ENCODE measurements at places on chromosomes 16 and 17. TPM values are rescaled to one million over a fixed set of nuclear protein-coding genes. Genes with fewer than 3 reads are reported as not detected.
A peak's percentile ranks its signal among the peaks of the same experiment; 100 is the strongest.

The RNU2-1 gene
- 2,804 TPM for total RNA-seq

The SLFN12L gene
- 0.50 TPM for total RNA-seq

The NSRP1 gene
- total RNA-seq = 19.1 TPM

The ADORA2B gene
- 4.0 TPM for total RNA-seq

The CLDN7 gene
- total RNA-seq = 2.2 TPM

The KRTAP4-1 gene
- not detected for total RNA-seq

- no peak for DNase-seq
Observed at GRCh38 chr16:17134586-17134985, 336.2 kb downstream of the XYLT1 start.

DNA sequence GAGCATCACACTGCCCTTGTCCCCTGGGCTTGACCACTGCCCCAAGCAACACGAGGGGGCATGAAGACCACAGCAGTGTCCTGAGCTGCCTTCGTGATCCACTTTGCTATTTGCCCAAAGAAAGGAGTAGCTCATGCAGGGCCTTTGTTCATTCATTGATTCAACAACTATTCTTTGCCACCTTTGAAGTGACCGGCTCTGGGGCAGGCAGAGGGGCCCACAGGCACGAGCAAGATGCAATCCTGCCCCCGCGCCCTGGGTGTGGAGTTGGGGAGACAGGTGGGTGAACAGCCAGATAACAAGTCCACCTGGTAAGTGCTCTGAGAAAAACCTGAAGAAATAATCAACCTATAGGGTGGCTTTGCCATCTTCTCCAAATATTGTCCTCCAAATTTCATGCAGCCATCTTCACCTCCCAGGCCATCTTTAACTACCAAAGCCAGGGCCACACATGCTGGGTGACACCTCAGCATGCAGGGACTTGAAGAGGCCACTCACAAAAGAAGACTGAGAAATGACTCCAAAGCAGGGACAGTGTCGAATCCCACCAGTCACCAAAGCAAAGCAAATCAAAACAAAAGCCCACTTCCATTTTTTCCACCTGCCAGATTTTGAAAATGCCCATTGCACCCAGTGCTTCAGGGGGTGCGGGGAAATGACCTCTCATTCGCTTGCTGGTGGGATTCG lies 18.2 kb upstream of the RBFOX3 start:
- DNase-seq = peak; percentile 13

DNA sequence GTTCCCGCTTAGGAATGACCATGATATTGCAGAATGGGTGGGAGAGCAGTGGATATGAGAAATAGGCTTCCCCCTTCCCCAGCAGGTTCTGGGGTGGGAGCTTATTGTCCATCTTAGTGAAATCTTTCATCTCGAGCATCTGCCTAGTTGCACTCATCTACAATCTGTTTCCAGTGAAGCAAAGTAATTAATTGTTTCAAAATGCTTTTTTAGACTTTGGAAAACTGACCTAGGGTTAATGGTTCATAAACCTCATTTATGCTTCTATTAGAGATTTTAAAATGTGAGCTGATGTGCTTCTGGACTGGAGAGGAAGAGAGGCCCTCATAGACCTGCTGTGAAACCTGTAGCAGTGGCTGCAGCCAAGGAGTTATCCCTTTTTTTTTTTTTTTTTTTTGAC lies 247.7 kb upstream of the XYLT1 start:
- no peak for DNase-seq

DNA sequence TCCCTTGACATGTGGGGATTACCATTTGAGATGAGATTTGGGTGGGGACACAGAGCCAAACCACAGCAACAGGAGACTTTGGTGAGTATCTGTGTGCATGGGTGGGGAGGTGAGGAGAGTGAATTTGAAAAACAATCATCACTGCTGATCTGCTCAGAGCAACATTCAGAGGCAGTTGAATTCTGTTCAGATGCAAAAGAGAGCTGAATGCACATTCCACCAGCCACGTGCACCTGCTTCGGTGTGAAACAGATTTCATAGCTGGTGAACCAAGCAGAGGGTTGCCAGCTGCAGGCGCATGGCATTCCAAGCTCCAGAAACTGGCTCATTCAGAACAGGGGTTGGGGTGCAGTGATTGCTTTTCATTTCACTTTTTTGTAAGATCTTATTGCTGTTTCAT lies 233.1 kb upstream of the FOXF1 start:
- no peak for DNase-seq

GRCh38 chr17:40535438-40535837 lies 29.8 kb downstream of the CCR7 start:
- DNase-seq = no peak

DNA sequence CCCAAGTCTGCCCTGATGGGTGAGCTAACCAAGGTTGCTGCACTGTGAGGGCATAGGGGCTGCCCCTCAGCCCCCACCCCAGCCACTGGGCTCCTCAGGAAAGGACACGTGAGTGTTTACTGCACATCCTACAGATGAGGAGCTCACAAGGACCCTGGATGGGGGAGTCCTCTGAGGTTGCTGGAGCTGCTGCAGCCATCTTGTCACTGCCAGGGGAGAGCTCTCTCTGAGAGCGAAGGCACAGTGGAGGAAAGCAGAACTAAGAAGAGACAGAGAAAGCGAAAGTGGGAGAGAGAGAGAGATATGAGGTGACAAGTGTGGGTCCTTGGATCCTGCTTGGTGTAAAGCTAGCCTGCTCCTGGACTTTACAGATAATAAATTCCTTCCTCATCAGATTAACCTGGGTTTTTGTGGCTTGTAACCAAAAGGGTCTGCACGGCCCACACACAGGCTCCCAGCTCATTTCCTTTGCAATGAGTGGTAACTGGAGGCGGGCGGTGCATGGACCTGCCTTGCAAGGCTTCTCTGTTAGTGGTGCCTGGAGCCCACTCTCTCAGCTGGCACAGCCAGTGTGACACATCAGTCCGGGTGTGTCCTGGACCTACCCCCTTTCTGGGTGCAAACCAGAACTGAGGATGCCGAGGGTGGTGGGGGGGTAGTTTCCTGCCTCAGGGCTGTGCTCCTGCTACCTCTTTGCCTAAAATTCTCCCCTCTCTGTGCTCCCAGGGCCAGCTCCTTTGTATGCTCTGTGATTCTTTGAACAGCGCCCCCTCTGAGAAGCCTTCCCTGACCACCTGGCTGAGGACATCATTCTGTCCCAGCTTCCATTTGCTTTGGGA lies 14.2 kb downstream of the SNX20 start:
- no peak for DNase-seq

DNA sequence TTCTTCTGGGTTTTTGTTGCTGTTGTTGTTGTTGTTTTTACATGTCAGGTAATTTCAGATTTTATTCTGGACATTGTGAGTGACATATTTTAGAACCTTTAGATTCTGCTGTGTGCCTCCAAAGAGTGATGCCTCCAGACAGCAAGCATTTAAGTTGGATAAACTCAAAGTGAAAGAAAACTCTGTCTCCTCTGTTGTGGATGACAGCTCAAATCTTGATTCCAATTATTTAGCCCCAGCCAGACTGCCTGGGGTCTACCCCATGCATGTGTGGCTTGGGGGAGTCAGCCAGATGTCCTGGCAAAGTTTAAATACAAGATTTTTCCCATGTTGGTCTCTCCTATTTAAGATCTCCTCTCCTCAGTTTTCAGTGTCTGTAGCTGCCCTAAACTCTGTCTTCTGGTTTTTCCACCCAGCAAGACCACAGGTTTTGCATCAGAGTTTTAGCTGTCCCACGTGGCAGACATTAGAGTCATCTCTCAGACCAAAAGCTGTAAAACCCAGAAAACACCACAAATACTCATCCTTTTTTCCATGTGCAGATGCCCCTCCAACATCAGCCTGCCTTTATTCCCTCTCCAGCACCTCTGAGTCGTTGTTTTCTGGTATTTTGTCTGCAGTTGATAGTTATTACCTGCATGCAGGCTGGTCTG lies 19.4 kb upstream of the ZNF469 start:
- no peak for DNase-seq

- DNase-seq = peak; percentile 94
Observed at GRCh38 chr17:42518046-42518754, 17.8 kb upstream of the NAGLU start.

GRCh38 chr17:64180089-64181073 lies 50.4 kb upstream of the ERN1 start:
- peak; percentile 46 for DNase-seq

GRCh38 chr17:80498242-80498919 lies 22.0 kb upstream of the NPTX1 start:
- DNase-seq = no peak

GRCh38 chr17:69501591-69502468 lies 87.3 kb downstream of the MAP2K6 start:
- DNase-seq = no peak

DNA sequence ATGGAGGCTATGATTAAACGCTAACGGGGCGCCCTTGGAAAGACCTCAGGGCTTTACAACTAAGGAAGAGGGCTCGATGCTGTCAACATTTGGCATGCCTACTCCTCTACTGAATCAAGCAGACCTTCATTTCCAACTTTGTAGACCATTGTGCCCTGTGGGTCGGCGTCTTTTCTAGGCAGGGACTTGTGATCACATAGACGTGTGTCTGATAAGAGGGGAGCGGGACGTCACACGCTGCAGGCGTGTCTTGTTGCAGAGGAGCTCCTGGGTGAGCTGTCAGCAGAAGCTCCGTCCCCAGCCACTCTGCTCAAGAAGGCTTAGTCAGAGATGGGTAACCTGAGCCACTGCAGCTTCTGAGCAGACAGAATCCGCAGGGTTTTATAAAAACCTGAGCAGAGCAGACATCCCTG lies 2.8 kb downstream of the MAPK8IP3 start:
- DNase-seq = peak; percentile 97

DNA sequence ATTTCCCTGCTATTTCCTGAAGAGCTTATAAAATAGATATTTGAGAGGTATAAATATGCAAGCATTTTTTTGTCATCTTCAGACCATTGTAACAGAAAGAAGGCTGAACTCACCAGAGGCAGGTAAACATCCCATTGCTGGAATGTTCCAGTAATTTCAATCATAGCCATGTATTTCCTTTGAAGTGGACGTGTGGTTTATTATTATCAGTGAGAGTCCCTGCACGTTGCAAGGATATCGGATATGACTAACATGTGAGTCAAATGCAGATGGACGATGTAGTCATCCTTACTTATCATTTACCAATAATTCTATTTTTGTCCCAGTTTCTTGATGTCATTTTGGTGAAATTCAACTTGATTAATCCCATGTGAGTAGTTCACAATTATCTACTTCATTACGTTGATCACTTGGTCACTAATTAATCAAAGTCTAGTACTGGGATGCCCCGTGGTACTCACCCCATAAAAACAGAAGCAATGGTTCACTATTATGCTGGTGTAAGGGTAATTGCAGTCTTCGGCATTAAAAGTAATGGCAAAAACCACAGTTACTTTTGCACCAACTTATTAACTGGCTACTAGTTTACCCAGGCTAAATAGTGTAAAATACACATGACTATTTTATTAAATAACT lies 89.5 kb downstream of the VAT1L start:
- peak; percentile 26 for DNase-seq

- no peak for DNase-seq
Observed at GRCh38 chr16:57278494-57278893, 6.0 kb downstream of the PLLP start.

DNA sequence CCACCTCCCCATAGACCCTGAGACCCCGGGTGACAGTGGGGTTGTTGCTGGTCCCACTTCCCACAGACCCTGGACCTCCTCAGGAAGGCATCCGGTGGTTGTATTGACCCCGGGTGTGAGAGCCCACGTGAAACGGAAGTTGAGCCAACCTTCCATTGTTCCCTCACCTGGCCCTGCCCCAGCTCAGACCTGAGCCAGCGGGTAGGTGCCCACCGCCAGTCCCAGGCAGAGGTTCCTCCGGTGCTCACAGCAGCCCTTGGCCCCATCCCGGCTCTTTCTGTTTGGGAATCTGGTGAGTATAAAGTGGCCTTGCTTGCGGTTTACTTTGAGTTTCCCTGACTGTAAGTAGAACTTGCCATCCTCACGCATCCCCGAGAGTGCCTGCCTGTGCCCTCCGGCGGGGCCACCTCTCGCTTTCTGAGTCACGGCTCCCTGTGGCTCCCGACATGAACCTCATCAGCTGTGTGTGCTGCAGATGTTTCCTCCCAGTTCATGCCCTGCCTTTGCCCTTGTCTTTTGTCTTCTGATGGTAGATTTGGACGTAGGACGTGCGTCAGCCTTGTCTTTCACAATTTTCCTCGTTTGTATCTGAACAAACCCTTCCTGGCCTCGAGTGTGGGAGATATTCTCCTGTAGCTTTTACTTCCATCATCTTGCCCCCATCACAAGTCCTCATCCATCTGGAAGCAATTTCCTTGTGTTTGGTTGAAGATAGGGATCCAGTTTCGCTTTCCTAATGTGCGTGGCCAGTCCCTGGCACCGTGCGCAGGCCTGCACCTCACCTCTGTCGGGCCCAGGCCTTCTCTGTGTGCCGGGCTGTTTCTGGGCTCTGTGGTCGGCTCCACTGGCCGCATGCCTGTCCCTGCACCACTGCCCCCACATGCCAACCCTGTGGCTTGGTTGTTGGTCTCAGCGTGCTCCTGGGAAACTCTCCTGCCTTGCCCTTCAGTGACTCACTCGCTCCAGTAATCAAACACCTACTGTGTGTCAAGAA lies 76.0 kb downstream of the METRNL start:
- DNase-seq = peak; percentile 25

DNA sequence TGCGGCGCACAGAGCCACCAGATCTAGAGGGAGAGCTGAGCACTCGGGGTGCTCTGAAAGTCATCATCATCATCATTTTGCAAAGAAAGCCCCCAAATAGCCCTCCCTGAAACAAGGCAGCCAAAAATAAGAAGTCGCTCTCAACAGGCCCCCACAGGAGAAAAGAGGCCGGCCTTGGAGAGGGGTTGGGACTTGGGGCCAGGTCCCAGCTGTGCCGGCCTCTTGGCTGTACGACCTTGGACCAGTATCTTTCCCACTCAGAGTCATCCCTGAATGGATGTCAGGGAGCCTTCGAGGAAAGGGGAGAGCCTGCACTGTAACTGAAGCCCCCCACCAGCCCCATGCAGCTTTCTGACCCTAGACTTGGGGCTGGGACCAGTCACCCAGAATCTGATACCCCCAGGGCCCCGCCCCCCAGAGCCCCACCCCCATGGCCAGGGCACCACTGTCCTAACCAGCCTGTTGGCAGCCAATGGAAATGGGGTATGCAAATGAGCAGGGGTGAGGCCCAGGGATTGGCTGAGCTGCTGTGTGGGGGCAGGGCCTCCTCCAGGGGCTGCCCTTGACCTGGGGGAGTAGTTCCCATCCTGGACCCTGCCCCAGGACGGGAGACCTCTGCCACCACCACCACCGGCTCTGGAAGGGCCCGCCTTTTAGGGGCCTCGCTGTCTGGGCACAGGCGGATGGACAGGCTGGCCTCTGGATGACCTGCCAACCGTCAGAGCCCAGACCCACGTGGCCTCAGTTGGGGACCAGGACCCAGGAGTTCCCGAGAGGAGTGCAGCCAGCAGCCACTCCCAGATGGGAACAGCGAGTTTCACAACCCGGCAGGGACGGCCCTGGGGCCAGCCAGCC lies 15.4 kb downstream of the ZFPM1 start:
- DNase-seq = peak; percentile 36

GRCh38 chr17:4520060-4520893 lies 21.6 kb downstream of the SPNS2 start:
- DNase-seq = no peak

DNA sequence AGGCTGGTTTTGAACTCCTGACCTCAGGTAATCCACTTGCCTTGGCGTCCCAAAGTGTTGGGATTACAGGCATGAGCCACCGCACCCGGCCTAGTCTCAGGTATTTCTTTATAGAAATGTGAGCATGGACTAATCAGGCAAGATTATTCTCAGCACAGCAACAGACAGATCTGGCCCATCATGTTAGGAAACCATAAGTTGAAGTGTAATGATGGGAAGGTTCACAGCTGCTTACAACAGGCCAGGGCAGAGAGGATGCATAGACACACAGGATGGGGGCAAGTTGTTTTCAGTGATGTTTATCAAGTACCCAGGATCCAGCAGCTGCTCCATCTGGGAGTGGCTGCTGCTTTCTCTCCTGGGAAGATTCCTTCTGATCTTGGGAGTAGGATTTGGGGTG lies 16.6 kb upstream of the NOS2 start:
- no peak for DNase-seq

All from adrenal gland (tissue), 19 donors.